ENCODE measurements at places on chromosomes 3 and 15. TPM values are rescaled to one million over a fixed set of nuclear protein-coding genes. Genes with fewer than 3 reads are reported as not detected.

DNA sequence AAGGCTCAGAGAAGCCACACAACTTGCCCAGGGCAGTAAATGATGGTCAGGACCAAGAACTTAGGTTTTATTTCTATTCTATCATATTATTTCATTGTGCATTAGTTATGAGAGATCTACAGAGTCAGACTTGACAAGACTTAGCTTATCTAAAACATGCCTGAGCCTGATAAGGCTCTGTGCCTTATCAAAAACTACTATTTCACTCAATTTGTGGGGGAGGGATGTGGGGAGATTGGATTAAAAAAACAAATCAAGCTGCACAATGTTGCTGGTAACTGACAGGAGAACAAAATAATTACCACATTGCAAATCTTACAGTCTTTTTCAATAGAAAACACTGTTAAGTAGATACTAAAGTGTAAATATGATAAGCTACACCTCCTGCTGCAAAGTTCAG, 16.0 kb downstream of the HACD2 start:
- DNase-seq, result no peak

DNA sequence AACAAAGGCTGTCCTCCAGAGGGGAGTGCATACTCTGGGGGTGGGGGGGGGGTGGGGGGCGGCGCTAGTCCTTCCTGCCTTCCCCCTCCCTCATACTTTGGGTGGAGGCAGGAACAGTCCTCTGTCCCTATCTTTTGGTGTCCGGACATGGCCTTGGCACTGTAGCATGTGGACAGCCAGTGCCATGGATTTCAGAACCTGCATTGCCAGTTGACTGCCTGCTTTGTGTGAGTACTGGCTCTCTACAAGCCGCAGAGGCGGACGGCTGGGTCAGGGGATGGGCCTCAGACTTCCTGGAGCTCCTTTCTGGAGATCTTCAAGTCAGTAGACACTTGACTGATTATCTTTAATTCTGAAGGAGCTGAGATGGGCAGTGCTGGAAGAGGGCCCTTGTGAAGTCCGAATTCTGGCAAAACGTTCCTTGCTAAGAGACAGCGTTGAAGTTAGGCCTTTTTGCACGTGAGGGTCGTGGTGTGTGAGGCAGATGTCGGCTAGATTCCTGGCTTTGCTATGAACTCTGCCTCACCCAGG, 2.5 kb downstream of the CLDN11 start:
- no peak for DNase-seq

Gene SMCO1
- not detected for total RNA-seq

Gene CHRD
- 5.6 TPM for total RNA-seq

- DNase-seq, result no peak
Measured at GRCh38 chr3:138569090-138569489, 25.0 kb downstream of the CEP70 start.

All from left lung (tissue), 14 donors.